IPS DF 19.7 (cell line): ENCODE measurements at places on chromosomes 3 and 15.

- no peak for DNase-seq
Observed at GRCh38 chr15:88805031-88805780, 2.0 kb downstream of the ACAN start.

GRCh38 chr3:112333002-112333380 is at the start of gene CD200:
CD200 (plus strand) TSS chr3:112333156; CDS start chr3:112333213, 57 bp downstream.
- no peak for DNase-seq

- no peak for DNase-seq
Observed at GRCh38 chr3:14411166-14411526, 8.7 kb downstream of the SLC6A6 start.

- DNase-seq: no peak
Observed at GRCh38 chr3:134527538-134528186, 41.8 kb downstream of the CEP63 start.

GRCh38 chr3:109116031-109116430 is 1.9 kb downstream of the MORC1 start:
- DNase-seq: no peak

DNA sequence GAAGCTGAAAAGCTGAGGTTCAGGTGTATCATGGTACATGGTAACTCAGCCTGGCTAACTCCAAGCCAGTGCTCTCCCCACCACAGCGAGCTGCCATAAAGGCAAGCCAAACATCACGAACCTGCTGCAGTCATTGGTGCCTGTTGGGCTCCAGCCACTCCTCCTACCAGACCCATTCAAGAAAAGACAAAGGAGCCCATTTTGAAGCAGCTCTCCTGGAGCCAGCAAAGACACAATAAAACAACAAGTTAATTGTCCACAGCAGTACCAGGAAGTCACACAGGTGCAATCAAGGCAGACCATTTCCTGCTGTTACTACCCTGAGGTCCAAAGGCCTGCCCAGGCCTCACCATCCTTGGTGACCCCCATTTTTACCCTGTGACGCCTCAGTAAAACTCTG is 77.6 kb downstream of the DAPK2 start:
- DNase-seq: no peak

- no peak for DNase-seq
Observed at GRCh38 chr15:57540736-57541135, 51.0 kb upstream of the MYZAP start.

DNA sequence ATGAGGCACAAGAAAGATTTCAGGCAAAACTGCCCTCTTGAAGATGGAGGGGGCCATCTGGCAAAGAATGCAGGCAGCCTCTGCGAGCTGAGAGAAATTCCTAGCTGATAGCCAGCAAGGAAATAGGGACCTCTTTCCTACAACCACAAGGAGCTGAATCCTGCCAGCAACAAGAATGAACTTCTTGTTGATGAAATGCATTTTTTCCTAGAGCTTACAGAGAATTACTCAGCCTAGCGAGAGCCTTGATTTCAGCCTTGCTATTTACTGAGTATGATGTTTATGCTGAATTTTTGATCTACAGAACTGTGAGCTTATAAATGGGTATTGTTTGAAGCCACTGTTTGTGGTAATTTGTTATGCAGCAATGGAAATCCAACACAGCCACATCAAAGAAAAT is 148.5 kb upstream of the NAALADL2 start:
- DNase-seq: no peak

DNA sequence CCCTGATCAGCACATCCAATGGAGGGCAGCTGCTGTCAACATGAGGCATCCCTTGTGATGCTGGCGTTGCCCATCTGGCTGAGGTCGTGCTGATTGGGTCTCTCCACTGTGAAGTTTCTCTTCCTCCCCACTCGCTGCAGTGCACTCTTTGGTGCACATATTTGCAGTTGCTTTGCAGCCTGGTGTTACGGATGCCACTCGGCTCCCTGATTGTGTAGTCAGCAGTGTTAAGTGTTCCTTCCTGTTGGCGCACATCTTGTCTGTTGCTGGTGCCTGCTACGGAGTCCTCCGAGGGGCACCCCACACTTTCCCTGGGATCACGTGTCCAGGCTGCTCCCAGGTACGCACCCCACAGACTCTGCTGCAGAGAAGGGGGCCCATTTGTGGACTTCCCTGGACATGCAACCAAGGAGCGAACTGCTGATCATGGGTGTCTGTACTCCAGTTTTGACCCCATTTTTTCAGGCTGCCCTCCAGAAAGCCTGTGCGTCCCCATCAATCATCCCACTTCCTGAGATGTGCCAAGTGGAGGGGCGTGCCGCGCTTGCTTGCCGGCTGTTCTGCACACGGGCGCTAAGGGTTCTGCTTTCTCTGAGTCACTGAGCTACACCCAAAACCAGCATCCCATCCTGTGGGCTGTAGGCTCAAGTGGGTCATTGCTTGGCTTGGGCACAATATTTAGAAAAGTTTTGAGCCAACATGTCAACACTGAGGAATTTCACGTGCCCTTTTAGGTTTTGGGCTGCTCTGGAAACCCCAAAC is 98.6 kb downstream of the FBLN2 start:
- no peak for DNase-seq

DNA sequence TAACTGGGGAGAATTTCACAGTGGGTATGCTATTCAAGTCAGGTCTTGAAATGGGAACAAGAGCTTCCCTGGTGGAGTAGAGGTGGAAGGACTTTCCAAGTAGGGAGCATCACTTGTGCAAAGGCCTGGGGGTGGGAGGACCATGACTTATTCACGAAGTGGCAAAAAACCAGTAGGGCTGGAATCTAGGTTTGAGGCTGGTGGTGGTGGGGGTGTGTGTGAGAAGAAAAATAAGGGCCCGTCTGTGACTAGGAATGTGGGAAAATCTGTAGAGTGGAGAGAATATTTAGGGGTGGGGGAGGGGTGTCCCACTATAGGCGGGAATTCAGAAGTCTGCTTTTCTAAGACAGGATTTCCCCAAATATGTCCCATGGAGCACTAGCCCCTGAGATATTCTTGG is 271.9 kb upstream of the TBL1XR1 start:
- DNase-seq: no peak

DNA sequence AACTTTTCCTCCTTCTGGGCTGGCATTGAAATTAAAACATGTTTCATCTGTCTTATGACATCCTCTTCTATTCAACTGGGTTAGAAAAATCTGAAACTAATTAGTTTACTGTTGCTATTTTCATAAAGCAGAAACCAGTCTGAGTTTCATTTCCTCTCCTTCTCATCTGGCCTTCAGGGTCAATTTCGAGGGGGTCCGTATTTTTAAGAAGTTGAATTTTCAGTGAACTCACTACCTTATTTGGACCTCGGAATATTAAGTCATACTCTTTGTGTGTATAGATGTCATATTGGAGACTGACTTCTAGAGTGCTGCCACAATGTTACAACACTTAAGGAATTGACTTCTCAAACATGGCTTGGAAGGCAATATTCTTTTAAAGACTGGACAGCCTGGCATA is 485.9 kb downstream of the SQOR start:
- no peak for DNase-seq

DNA sequence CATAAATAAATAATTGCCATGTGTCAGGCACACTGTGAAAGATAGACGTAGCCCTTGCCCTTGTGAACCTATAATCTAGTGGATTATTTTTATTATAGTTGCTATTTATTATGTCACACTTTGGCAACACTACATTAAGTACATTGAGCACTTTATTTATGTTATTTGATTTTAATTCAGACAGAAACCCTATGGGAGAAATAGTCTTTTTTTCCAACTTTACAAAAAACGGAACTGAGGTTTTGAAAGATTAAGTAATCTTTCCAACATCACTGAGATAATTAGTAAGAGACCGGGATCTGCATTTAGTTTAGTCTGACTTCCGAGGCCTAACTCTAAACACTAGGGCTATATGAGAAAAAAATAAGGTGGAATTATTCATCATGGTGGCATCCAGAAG is 2.8 kb upstream of the FILIP1L start:
- DNase-seq: no peak

DNA sequence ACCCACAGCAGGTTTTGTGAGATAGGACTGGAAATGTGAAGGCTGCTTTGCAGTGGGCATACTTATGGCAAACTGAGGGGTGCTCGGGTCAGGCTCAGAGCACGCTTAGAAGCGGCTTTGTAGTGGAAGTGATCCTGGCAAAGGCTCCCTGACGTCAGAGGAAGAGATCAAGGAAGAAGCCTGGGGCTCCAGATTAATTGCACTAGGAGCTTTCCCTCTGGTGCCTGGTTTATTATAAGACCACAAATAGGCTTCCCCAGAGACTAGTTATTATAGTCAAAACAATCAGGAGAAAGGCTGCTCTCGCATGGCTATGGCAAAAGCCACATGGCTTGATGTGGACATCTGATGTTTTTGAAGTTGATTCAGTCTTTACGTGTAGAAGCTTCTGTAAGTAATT is 515.1 kb downstream of the GABRG3 start:
- no peak for DNase-seq

DNA sequence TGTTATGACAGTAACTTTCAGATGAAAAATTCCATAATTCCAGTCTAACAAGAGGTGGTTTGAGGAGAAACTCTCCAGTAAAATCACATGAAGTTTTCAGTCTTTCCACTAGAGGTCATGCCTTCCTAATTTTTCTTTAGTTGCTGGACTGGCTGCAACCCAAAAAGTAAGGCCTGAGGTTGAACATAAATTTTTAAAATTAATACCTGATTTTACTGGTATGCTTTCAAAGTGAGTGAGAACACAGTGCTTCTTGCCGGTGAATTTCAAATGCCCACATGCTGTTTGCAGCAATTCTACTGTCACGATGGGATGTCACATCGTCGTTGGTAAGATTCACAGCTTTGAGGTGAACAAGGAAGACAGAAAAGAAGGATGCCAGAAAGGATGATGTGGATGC is 89.0 kb upstream of the FGF12 start:
- DNase-seq: no peak

- DNase-seq: no peak
Observed at GRCh38 chr3:134824791-134825190, 29.7 kb downstream of the EPHB1 start.

- DNase-seq: no peak
Observed at GRCh38 chr15:79535536-79535935, 103.4 kb downstream of the MINAR1 start.

DNA sequence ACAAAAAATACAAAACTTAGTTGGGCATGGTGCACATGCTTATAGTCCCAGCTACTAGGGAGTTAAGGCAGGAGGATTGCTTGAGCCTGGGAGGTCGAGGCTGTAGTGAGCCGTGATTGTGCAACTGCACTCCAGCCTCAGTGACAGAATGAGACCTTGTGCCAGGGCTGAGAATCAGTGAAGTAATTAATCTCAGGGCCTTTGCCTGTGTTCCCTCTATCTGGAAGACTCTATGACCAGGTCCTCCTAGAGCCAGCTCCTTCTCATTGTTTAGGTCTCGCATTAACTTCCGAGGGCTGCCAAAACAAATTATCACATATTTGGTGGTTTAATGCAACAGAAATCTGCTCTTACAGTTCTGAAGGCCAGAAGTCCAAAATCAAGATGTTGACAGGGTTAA is 41.4 kb upstream of the FLNB start:
- DNase-seq: no peak

- DNase-seq: no peak
Observed at GRCh38 chr3:134477938-134478337, 7.8 kb downstream of the ANAPC13 start.

DNA sequence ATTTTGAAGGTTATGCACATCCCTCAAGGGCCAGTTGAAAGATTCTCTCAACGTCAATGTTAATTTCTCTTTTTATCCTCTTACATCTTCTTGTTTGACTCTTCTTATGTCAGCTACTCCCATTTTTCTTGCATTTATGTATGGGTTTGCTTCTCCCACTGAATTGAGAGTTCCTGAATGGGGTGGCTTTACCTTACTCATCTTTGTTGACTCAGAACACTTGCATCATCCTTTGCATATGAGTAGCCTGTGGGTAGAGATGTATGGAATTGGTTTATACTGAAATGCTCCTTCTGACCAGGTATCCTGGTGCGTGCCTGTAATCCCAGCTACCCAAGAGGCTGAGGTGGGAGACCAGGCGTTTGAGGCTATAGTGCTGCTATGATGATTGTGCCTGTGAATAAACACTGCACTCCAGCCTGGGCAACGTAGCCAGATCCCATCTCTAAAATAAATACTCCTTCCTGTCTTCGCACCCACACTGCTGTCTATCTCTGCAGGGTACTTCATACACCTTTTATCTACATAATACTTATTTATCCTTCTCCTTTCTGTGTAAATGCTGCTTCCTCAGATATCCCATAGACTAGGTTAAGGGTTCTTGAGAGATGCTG is 123.6 kb upstream of the DPH6 start:
- DNase-seq: no peak

- DNase-seq: no peak
Observed at GRCh38 chr15:32936283-32936918, 218.6 kb downstream of the GREM1 start.

- DNase-seq: no peak
Observed at GRCh38 chr3:12999147-13000140, 73.8 kb downstream of the IQSEC1 start.

GRCh38 chr15:46309914-46310313 is 675.1 kb downstream of the SQOR start:
- no peak for DNase-seq

GRCh38 chr3:119443179-119443578 is 20.2 kb downstream of the TMEM39A start:
- DNase-seq: no peak

DNA sequence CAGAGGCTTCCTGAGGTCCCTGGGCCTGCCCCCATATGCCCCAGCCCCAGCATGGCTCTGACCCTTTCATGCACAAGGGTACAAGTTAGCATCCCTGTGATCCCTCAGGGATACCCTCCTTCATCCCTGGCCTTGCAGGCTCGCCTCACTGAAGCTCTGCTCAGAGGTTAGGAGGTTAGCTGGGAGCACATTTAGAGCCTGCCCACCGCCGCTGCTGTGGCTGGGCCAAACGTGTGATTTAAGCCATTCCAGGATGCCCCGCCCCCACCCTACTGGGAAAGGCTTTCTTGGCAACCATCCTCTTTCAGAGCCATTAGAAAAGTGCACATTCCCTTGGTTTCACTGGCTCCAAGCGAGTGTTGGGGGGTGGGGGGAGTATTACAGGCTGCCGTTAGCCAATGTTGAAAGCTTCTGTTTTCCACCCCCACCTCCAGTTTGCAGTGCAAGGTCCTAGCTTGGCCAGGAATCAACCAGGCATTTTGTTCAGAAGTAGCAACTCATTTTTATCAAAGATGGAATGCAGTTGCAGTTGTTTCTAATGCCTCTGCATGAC is 6.3 kb upstream of the HES1 start:
- DNase-seq: no peak

GRCh38 chr3:17742880-17743657 is 638 bp upstream of the TBC1D5 start:
- DNase-seq: peak; percentile 88

- DNase-seq: no peak
Observed at GRCh38 chr3:188772886-188773285, 398.9 kb upstream of the TPRG1 start.

- DNase-seq: no peak
Observed at GRCh38 chr15:86691091-86691663, 611.5 kb downstream of the AGBL1 start.
